Heart right ventricle (tissue), 16 donors: ENCODE measurements at places on chromosomes 16 and 17. TPM values are rescaled to one million over a fixed set of nuclear protein-coding genes. Genes with fewer than 3 reads are reported as not detected.

C16orf92 gene
- not detected for polyA plus RNA-seq

PIPOX gene
- 0.12 TPM for polyA plus RNA-seq

CA7 gene
- not detected for polyA plus RNA-seq

CCDC200 gene
- polyA plus RNA-seq, result not detected

KRTAP1-1 gene
- polyA plus RNA-seq, result not detected

MYADML2 gene
- 4.3 TPM for polyA plus RNA-seq

IRX3 gene
- polyA plus RNA-seq, result 26.3 TPM

CBFA2T3 gene
- 17.6 TPM for polyA plus RNA-seq

TAT gene
- polyA plus RNA-seq, result not detected

TBC1D3I gene
- polyA plus RNA-seq, result 0.23 TPM

METTL26 gene
- polyA plus RNA-seq, result 237 TPM

SPATA32 gene
- not detected for polyA plus RNA-seq

CES4A gene
- polyA plus RNA-seq, result 20.6 TPM

GRAP gene
- 2.6 TPM for polyA plus RNA-seq
